Stimulated activated CD8-positive, alpha-beta memory T cell treated with anti-CD3 and anti-CD28 coated beads, Interleukin-4, amount 100 ng/mL, for 24 hours (primary cell): ENCODE measurements at places on chromosomes 7 and 10.

GRCh38 chr7:152419473-152420429 lies 16.1 kb downstream of the KMT2C start:
- no peak for DNase-seq

DNA sequence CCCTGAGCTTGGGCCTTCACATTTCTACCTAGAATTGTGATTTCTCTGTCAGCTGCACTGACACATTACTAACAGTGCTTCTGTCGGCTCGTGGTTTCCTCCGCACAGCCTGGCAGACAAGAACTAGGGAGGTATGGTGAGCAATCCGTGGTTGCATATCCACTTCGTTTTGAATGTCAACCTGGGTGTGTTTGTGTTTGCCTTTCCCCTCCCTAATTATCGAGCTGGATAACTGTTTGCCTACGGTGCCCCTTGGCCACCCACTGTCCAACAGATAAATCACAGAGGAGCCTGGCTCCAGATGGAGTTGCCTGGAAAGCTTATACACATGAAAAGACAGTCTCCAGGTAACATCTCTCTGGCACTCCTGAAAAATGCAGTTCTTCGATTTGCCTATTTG lies 228.8 kb downstream of the TRIL start:
- no peak for DNase-seq

GRCh38 chr10:123129618-123130271 lies 6.0 kb upstream of the HMX3 start:
- no peak for DNase-seq

DNA sequence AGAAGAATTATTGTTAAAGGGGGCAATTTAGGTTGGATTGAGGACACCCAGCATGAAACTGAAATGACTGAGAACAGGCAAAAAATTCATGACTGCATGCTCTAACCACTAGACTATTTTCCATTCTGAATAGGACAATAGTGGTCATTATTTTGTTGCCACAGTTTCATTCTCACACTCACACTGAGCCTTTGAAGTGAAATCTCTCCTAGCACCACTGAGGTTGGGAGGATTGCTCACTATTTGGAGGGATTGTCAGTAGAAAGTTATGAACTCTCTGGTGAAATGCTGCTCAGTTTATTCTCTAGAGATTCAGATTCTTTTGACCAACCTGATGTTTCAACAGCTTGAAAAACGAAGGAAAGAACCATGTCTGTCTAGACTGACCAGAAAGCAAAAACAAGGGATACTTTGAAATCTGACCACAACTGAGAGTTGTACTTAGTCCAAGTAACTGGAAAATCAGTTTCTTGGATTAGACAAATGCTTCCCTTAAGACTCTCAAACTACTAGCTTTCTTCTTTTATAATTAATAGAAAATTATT lies 191.2 kb downstream of the DYNC1I1 start:
- DNase-seq: no peak

DNA sequence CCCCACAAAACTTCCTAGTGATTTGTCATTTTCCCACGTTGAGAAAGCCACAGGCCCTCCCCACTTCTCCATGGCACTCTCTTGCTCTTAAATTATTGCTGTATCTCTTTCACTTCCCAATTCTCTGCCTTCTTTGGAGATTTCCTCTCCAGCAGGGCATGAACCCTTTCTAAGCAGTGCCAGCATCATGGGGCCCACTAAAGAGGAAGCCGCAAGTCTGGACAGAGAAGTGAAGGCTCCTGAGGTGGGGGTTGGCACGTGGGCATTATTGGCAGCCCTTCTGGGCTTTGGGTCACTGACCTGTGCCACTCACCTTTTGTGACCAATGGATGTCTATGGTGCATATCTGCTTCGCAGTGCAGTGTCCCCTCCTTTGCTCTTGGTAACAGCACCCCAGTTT lies 97.7 kb upstream of the TCF7L2 start:
- DNase-seq: no peak

DNA sequence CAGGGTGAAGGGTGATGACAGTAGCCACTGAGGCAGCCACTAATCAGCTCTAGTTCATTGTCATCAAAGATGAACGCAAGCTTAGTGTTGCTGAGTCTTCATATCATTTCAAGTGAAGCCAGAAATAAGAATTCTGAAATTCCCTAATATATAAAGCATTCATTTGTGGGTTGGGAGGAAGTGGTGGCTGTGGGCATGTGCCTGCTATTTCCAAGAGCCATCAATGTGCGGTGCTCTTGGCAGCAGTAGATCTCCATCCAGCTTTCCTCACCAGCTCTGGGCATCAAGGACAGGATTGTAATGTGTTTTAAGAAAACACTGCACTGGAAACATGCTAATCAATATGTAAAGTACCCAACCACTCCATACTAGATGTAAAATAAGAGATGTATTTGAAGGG lies 202.5 kb upstream of the AHR start:
- no peak for DNase-seq

DNA sequence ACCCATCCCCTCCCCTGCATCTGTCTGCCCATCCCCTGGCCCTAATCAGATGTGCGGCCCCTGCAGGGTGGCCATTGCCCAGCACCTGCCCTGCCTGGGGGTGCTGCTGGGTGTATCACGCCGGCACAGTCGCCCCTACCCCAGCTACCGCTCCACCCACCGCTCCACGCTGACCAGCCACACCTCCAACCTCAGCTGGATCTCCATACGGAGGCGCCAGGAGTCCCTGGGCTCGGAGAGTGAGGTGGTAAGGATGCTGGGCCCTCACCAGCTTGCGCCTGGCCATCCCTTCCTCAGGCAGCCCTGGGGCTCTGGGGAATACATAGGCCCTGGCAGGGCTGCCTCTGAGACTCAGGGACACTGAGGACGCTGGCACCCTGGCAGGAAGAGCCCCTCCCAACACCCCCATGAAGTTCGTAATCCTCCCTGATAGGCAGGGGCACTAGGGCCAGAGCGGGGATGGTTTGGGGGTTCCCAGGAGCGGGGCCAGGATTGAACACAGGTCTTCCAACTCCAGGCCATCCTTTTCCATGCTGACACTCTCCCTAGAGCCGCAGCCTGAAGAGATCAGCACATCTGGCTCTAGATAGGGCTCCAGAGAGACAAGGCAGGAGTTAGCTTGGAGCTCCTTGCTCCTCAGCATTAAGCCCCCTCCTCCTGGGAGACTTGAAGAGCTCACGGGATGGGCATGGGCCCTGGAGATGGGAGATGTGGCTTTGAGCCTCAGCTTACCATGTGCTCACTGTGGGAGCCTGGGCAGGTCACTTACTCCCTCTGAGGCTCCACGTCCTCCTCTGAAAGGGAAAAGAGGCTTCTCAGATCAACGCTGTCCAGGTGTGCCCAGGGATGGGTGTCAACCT lies 5.9 kb upstream of the LDB3 start:
- DNase-seq: no peak

DNA sequence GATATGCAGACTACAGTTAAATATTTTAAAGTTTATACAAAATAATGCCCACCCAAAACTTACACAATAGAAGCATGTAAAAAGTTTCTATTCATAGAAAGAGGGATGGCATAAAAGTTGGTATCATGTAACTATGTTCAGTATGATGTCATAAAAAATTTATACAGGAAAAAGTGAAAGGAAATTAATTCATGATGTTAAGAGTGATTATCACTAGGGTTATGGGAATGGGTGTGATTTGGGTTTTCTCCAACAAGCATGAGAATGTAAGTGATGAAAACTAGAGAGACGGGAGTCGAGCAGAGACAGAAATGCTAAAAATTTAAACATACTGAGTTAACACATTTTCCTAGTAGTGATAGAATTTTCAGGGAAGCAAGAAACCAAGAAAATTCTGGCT lies 52.7 kb downstream of the GDI2 start:
- DNase-seq: no peak

DNA sequence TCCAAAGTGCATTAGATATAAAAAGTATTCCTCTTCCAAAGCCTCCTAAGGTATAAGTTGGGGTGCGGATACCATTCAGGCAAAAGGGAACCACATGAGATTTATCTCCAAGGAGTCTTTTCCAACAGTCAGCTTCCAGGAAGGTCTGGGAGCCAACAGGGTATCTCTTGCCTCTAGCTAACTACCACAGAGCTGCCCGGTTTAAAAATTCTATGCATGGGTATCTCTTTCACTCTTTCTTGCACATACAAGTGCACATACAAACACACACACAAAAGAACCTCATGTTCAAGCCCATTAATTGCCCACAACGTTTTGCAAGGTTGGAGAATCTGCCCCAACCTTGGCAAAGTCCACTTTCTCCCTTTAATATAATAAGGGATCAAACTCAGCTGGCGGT lies 80.7 kb downstream of the CDK6 start:
- no peak for DNase-seq

GRCh38 chr7:68433462-68434070 lies 1164.7 kb upstream of the AUTS2 start:
- no peak for DNase-seq

- no peak for DNase-seq
Observed at GRCh38 chr10:5040781-5041470, 37.3 kb upstream of the AKR1C2 start.

DNA sequence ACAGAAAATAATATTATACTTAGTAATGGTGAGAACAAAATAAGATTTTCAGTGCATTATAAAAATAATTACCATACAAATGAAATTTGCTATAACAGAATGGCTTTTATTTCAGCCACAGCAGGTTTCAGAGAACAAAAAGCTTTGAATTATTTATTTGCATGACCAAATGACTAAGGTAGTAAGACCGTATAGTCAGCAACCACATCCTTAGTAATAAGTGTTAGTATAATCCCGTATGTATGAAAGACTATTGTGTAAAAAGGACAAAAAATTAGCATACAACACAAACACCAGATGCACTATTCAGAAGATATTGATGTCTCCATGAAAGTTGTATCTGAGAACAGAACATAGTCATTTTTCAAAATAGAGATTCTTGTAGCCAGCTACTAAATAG lies 12.2 kb downstream of the PDZD8 start:
- no peak for DNase-seq

DNA sequence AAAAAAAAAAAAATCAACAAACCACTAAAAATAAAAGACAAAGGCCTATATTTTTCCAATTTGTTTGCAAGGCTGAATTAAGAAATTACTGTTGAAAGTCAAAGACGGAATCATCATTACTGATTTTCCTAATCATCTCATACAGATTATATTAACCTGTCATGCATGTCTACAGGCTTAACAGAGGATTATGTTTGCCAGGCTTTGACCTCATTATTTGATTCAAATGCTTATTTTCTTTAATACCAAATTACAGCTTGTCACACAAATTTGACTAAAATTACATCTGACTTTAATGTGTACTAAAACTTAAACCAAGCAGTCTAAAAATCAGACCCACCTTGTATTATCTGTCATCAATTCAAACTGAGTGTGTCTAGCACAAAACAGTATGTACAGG lies 21.2 kb downstream of the KIF5B start:
- DNase-seq: no peak

GRCh38 chr7:42690794-42691639 lies 220.9 kb downstream of the C7orf25 start:
- no peak for DNase-seq

GRCh38 chr10:96834120-96834519 lies 2.0 kb downstream of the LCOR start:
- no peak for DNase-seq

- DNase-seq: no peak
Observed at GRCh38 chr7:114663502-114663901, 248.9 kb downstream of the FOXP2 start.

- no peak for DNase-seq
Observed at GRCh38 chr10:93667795-93668194, 34.6 kb downstream of the FRA10AC1 start.

DNA sequence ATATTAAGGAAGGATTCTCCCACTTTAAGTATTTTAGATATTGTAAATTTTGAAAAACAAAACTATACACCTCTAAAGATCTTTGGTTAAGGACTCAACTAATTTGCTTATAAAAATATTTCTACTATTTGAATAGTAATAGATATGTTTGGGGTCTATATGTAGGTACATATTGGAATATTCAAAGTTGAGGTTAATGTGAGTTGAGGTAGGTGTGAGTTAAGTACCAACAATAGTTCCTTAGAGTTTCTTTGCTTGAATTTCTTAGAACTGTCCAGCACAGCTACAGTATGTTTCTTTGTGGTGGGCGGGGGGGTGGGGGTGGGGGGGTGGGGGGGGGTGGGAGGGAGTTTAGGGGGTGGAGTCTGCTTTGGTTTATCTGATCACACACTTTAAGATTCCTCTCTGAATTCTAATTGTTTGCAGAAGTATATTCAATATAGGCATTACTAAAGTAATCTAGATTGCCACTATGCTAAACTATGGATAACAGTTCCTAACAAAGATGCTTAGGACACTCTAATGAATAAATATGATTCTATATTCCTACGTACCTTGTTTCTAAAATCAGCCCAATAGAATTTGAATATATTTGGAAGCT lies 2.1 kb downstream of the GRM3 start:
- DNase-seq: no peak

- no peak for DNase-seq
Observed at GRCh38 chr7:101790566-101791293, 26.7 kb upstream of the CUX1 start.

DNA sequence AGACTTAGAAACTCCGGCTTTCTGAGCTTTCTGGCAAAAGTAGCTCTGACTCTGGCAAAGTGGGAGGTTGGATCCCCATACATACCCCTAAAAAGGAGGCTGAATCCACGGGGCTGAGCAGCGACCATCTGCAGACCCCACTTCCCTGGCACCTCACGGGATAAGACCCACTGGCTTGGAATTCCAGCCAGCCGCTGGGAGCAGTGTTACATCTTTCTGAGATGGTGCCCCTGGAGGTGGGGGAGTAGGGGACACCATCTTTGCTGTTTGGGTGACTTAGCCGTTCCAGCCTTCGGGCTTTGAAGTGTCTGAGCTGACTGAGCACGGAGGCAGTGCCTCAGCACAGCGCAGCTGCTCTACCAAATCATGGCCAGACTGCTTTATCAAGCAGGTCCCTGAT lies 45.0 kb upstream of the GRM3 start:
- no peak for DNase-seq

DNA sequence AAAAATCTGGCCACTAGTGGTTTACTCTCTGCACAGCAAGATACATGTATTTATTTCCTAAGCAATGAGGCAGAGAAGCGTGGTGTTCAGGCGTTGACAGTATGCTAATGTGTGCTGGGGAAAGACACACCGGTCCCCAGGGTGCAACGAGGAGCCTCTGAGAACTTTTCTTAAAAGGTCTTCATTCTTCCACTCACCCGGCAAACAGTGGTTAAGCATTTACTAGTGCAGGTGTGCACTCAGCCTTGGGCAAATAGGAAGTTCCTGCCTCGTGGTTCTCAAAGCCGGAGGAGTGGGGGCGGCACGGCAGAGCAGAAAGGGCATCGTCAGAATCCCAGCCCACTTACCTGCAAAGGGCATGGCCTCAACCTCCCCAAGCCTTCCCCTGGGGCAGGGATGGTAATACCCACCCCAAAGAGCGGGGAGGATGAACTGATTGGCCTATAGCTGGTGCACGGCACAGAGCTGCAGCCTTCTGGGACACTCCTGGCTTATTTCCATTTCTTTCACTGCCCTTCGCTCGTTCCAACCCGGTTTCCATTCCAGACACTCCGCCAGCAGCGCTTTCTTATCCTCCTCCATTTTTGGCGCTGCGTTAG lies 184.3 kb upstream of the CTBP2 start:
- DNase-seq: no peak

GRCh38 chr10:61138708-61139591 lies 195.0 kb upstream of the RHOBTB1 start:
- no peak for DNase-seq
